Fibroblast of skin of abdomen (primary cell): ENCODE measurements at places on chromosomes 5 and 9.
A peak's percentile ranks its signal among the peaks of the same experiment; 100 is the strongest.

- no peak for DNase-seq
These were observed 97.5 kb downstream of the HSPA4 start for GRCh38 chr5:133149345-133149744.

- no peak for DNase-seq
These were observed 13.7 kb downstream of the DIPK1B start for GRCh38 chr9:136726118-136726517.

GRCh38 chr5:113450462-113450861, 15.7 kb upstream of the TSSK1B start:
- no peak for DNase-seq

DNA sequence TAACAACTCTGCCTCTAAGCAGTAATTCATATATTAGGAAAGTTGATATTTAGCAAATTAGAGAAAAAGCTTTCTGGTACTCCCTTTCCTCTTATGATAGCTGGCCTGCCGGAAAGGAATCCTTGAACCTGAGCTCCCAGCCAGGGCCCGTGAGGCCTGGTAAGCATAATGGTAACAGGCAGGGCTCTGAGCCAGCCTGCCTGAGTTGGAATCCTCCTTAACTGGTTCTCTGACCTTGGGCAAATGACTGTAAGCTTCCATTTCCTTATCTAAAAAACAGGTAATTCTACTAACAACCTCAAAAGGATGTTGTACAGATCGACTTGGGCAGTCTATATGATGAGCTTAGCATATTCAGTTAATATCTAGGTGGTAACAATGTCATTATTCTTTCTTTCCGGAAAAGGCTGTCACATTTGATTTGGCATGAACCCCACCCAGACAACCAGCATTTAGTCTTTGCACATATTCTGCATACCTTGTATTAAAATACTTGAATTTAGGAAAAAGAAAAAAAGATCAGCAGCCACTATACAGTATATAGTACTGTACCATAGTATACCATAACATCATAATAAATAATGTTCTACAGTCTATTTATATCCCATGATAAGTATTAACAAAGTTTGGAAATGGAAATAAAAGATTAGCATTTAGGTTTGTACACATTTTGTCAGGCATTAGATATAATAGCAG, 55.7 kb upstream of the MAP3K1 start:
- DNase-seq: no peak

DNA sequence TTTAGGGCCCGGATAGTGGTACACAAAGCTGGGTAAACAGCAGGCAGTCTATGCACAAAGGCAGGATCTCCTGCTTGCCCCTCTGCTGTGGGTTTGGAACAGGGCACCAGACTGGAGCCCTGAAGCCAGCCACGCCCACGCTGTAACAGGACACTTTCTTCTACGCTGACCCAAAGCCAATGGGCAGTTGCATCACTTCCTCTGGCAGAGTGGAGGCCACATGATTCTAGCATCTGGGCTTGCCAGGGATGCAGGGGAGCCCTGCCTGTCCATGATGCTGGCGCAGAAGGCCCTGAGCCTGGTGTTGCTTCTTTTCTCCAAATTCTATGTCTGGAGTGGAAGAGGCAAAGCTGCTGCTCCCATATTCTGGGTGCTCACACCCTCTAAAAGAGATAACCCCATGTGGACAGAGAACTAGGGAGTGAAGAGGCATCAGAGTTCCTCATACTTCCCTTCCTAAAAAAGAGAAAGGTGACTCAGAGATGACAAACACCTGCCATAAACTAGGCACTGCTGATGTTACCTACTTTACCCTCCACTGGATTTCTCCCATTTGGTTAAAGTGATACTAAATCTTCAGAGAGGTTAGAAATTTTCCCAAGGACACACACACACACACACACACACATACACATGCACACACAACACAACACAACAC, 260.3 kb upstream of the KLF4 start:
- peak; percentile 91 for DNase-seq

DNA sequence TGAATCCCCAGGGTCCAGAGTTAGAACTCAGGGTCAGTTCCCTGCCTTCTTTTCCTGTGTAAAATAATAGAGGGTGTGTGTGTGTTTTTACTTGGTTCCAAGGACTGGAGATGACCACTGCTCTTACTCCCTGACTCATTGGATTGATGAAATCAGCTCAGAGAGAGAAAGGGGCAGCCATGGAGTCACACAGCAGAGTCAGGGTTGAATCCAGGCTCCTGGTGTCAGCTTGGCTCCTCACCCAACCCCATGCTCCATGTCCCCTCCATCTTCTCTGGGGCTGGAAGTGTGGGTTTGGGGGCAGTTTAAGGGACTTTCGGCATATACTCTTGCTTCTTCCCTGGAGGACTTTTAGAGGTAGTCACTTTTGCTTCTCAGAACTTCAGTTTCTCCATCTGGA, 21.6 kb downstream of the DAB2IP start:
- DNase-seq: no peak

DNA sequence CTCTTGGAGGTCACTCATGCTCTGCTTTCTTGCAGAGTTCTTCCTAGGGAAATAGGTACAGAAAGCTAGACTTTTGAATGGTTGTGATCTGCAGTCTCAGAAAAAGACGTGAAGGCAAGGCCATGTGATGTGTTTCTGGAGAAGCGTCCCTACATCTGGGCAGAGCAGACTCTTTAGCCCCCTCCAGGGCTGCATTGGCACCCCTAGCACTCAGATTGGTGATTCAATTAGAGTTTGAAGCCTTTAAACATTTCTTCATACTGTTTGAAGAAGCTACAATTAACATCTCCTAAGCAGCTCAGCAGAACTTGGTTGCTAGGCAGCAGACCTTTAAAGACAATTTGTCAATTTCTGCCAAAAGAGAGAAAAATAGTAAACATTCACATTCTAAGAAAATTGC, 21.6 kb downstream of the JADE2 start:
- DNase-seq: no peak

DNA sequence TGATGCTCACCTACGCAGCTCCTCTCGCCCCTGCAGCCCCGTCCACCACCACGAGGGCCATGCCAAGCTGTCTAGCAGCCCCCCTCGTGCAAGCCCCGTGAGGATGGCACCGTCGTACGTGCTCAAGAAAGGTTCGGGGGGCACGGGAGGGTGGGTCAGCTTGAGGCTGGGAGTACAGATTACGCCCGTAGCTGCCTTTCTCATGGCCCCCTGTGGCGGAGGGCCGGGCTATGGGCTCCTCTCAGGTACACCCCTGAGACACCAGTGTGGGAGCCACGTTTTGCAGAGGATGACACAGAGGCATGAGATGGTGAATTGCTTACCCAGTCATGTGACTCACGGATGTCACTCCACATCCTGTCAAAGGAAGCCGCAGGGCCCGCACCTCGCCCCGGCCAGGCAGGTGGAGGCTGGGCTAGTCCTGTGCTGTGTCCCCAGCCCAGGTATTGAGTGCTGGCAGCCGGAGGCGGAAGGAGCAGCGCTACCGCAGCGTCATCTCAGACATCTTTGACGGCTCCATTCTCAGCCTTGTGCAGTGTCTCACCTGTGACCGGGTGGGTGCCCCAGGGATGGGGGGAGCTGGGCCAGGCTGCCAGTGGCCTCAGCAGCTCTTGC, 33.7 kb downstream of the USP20 start:
- no peak for DNase-seq

DNA sequence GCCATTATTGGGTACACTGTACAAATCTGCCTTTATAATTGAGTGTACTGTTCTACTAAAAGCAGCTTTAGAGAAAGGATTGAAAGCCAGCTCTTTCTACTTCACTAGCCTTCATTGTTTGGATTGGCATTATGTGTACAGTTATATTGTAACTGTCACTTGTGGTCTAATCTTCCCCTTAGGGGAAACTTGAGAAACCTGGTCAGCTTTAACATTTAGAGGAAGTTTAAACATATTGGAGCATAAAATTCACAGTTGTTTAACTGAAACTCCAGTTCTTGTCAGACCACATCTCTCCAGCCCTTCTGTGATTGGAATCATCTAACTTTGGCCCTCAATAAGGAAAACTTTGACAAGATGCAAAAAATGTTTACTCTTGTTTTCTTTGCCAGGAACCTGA, 24.6 kb downstream of the PIK3R1 start:
- DNase-seq: no peak

GRCh38 chr5:144310621-144311020, 139.9 kb downstream of the KCTD16 start:
- DNase-seq: no peak

GRCh38 chr5:118551031-118551430, 437.3 kb downstream of the DTWD2 start:
- DNase-seq: no peak

- DNase-seq: no peak
These were observed 202.0 kb downstream of the BRINP1 start for GRCh38 chr9:119167267-119167666.
